ENCODE measurements at places on chromosomes 12 and 14.

DNA sequence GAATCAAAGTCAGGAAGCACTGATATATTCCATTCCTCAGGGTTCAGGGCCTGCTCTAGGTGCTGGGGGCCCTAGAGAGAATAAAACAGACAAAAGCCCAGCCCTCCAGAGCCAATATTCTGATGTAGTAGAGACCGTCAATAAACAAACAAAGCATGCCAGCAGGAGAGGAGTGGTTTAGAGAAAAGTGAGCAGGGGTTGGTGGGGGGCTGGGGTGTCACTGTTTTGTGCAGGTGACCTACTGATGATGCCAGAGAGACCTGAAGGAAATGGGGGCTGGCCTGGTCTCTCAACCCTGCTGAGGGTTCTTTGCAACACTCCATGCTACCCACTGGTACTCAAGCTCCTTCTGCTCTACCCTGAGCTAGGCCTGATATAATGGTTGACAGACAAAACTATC lies 26.5 kb downstream of the IL26 start:
- no peak for DNase-seq

- DNase-seq: no peak
Measured at GRCh38 chr12:110606253-110606611, 7.7 kb upstream of the TCTN1 start.

DNA sequence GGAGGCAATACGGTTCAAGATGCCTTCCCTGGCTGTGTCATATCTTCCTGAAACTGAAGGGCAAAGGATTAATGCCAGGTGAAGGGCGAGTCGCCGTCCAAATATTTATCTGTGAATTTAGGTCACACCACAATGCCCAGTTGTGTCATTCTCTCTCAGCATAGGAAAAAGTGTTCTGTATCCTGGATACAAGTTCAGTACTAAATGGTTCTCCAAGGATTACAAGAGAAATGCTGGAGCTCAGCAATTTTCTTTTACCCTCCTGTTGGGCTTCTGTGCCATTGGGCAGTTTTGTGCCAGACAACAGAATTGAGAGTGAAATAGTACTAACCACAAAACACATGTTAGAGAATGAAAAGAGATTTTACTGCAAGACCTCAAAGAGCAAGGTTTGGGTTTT lies 493.9 kb downstream of the EGLN3 start:
- no peak for DNase-seq

- peak; percentile 100 for DNase-seq
Measured at GRCh38 chr14:51547260-51547659, 104.5 kb upstream of the FRMD6 start.

GRCh38 chr12:47740606-47741339 lies 15.5 kb upstream of the ENDOU start:
- no peak for DNase-seq

- DNase-seq: no peak
Measured at GRCh38 chr12:67624355-67624754, 24.2 kb upstream of the DYRK2 start.

Data from fibroblast of mammary gland (primary cell).